ENCODE measurements at places on chromosomes 1 and 21.
A peak's percentile ranks its signal among the peaks of the same experiment; 100 is the strongest.

DNA sequence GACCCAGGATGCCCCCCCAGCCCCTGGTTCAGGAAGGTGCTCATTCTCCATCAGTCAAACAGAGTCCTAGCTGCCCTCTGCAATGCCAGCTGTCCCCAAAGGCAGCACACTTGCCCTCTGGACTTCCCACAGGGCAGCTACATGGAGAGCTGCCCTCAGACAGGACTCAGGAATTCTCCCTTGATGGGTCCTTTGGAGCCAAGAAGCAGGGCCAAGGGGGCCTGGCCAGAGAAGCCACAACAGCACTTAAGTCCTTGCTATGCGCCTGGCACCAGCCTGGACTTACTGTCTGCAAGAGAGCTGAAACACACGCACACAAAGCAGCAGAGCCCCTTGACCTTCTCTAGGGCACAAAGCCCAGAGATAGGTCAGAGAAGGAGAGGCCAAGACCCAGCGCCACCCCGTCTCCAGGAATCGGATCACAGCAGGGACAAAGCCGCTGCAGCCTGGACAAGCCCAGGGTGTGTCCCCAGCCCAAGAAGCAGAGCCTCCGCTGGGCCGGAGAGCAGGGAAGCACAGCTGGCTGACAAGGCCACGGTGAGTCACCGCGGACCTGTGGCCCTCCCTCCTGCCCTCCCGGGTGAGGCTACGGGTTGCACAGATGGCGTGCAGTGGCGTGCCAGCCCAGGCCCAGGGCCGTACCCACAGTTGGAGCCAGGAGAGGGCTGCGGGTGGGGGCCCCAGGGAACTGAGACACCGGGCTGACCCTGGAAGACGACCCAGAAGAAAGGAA is 1.7 kb downstream of the WNT9A start:
- DNase-seq: no peak

DNA sequence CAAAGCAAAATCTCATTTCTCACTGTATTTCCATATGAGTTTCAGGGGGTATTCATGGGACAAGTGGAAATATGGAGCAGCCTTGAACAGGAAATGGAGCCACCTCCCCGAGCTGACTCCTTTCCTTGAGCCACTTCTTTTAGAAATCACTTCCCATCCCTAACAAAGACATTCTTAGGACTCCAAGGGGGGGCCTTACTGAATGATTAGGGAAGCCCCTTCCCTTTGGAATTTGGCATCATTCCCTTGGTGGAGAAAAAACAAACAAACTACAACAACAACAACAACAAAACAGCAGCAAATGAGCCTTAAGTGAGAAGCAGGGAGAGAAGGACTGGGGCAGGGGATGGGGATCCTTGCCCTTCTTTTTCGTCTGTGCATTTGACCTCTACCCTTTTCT is 278.3 kb downstream of the ZNF648 start:
- DNase-seq: no peak

DNA sequence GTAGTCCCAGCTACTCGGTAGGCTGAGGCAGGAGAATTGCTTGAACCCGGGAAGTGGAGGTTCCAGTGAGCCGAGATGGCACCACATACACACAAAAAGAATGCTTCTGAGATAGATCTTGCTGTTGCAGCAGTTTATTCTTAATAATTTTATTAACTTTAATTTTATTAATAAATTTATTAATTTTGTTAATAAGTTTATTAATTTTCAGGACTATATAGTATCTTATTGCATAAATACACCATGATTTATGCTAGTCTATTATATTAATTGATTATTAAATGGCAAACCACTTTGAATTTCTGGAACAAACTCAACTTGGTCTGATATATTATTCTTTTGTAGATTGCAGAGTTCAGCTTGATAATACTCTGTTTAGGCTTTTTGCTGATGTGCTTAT is 99.5 kb downstream of the CLIC6 start:
- DNase-seq: no peak

DNA sequence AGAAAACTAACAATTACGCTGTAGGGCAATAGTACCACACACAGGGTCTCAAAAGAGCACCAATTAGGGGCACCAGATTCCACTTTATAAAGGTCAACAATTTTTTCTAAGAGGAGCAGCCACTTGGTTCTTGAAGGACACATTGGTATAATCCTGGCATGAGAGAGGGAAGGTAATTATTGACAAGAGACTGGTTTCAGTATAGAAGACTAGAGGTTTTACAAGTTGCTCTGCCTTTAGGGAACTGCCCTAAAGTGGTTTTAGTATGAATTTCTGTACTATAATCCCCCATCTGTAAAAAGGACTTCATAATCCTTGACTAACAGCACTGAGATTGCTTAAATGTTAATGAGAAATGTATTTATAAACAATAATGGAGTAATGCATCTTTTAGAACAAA is 648.5 kb upstream of the PTBP2 start:
- DNase-seq: no peak

- peak; percentile 56 for DNase-seq
Measured at GRCh38 chr1:6445062-6445763, 20.6 kb downstream of the ESPN start.

DNA sequence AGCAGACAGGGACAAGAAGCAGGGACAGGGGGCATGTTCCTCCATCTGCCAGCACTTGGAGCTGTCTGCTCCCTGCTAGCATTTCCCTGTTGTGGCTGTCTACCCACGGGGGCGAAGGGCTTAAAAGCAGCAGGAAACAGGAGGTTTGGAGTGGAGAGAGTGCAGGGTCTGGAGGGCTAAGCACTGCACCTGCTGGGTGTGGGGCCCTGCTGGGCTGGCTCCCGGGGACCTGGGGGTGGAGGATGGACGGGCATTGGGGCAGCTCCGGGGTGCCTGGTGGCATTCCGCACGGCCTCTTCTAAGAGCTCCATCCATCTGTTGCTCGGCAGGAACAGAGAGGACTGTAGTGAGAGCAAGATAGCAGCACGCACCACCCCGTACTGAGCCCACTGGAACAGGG is 21.2 kb downstream of the LRRC71 start:
- no peak for DNase-seq

GRCh38 chr1:197272791-197273190 is 4.7 kb downstream of the CRB1 start:
- no peak for DNase-seq

- no peak for DNase-seq
Measured at GRCh38 chr1:17789926-17790325, 34.8 kb downstream of the ACTL8 start.

DNA sequence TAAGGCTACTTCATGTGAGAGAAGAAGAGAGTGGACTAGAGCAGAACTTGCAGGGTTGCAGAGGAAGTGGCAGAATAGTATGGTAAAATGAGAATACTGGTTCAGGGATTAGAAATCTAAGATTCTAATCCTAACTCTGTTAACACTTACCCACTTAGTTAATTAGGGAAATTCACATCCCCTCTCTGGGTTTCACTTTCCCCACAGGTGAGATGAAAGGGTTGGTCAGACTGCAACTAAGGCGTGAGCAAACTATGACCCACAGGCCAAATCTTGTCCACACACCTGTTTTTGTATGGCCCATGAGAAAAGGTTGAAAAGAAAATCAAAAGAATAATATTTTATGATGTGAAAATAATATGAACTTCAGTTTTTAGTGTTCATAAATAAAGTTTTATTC is 117.5 kb downstream of the MACF1 start:
- DNase-seq: no peak

GRCh38 chr1:40478276-40478675 is 1.2 kb downstream of the ZFP69 start:
- DNase-seq: no peak

DNA sequence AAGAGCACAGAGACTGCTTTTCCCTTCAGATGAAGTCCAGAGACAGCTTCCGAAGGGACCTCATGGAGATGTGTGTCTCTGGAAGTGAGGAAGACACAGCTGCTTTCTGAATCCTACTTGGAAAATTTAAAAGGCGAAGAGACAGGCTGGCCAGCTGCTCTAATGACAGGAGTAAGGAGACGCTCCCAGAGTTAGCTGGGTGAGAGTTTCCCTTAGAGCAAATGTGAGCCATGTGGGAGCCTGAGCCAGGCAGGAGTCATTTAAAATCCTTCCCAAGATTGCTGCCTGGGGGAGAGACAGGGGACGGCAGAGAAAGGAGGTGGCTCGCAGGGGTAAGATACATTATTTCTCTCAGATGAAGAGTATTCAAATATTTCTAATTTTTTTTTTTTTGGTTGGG is 53.1 kb downstream of the ZNF326 start:
- DNase-seq: no peak

DNA sequence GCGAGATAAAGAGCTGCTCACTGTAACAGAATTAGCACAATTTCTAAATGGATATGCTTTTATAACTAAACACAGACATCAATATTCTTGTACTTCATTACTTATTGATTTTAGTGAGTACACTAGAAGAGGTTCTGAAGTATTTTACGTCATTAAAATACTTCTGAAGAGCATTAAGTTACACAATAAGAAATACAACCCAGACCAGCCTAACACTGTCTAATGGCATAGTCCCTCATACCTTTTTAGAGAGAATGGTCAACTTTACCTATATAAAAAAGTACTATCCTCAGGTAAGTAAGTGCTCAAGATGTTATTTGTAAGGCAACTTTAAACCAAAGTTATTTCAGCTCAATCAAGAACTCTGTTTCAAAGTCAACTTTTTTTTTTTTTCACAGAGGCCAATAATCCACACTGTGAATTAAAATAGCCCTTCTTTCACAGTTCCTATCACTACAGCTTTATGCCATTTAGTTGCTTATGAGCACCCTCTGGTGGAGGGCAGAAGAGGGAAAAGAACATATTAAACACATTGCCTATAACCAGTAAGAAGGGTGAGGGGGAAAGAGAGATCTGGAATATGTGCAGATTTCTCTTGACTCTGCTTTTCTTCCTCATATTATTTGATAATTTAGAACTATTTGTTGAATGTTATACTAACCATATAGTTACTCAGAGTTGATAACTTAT is 182.1 kb upstream of the DMRTA2 start:
- peak; percentile 16 for DNase-seq

GRCh38 chr1:48726139-48726538 is 50.6 kb downstream of the BEND5 start:
- DNase-seq: no peak

DNA sequence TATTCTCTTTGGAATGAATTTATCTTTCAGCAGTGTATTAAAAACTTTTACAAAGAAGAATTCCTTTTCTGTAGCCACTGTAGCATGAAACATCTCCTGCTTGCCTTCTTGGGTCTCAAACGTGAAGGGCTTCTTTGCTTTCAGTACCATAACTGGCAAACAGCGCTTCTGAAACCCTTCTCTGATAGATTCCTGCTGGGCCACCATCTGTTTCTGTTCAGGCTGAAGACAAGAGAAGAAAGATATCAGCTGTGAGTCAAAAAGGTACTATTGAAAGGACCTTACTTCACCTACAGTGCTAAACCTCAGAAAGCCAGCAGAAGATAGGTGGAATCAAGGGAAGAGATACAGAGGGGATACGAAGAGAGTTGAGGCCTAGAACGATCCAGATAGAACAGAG is 10.5 kb downstream of the AIM2 start:
- no peak for DNase-seq

DNA sequence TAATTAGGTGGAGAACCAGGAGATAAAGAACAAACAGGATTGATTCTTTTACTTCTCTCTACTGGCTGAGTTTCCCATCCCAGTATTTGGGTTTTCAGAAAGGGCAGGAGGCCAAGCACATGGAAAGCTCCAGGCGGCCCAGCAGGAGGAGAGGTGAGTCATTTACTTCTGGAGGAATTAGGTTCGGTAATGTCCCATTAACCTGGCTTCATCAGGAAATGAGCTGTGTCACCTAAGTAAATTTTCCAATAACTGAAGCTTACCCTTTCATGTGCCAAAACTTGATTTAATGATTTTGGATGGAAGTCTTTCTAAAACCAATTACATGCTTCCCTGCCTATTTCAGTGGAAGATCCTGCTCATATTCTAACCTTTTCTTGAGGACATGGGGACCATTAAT is 257.6 kb upstream of the USP24 start:
- no peak for DNase-seq

- DNase-seq: no peak
Measured at GRCh38 chr1:64895500-64895899, 70.8 kb downstream of the JAK1 start.

DNA sequence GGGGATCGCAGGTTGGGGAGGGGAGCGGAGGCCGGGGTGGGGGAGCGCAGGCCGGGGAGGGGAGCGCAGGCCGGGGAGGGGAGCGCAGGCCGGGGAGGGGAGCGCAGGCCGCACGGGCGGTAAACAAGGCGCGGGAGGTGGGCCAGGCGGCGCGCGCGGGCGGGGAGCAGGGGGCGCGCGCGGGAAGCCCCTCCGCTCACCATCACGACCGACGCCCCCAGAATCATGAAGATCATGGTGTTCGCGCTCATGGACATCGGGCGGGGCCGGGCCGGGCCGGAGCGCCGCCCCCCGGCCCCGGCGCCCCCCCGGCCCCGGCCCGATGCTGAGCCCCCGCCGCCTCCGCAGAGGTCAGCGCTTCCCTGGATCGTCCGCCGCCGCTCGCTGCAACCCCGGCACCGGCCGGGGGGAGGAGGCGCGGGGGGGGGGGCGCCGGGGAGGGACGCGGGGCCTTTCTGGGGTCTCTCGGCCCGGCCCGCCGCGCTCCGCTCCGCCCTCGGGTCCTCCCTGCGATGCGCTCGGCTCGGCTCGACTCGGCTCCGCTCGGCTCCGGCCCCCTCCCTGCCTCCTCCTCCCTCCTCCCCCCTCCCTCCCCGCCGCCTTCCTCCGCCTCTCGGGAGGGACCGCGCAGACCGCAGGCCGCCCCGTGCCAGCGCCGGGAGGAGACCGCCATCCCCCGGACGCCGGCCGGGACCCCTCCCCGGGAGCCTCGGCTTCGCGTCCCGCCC is at the start of gene TMEM240:
TSS of gene TMEM240 (minus strand) at position 535 of the 728 bp plus-strand sequence. CDS start at position 257, 278 bp downstream.
- peak; percentile 62 for DNase-seq

DNA sequence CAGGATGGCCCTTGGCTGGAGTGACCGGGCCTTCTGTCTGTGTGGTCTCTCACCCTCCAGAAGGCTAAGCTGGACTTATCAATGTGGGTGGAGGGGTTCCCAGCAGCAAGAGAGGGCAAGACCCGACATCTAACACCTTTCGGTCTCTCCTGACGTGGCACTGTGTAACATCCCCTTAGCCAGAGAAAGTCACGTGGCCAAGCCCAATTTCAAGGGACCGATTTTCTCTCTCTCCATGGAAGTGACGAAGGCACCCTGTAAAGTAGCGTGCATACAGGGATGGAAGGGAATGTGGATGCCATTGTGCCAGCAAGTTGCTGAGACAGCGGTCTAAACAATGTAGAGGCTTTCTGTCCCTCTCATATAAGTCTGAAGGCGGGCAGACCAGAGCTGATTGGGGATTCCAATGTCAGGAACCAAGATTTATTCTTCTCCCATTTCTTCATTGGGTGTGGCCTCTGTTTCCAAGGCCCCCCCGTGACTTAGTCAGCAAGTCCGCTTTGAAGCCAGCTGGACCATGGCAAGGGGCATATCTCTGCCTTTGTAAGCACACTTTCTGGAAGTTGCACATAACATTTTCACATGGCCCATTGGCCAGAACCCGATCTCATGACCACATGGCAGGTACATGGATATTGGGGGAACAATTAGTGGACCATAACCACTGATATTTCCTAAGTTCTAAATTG is 12.5 kb downstream of the MX1 start:
- DNase-seq: no peak

DNA sequence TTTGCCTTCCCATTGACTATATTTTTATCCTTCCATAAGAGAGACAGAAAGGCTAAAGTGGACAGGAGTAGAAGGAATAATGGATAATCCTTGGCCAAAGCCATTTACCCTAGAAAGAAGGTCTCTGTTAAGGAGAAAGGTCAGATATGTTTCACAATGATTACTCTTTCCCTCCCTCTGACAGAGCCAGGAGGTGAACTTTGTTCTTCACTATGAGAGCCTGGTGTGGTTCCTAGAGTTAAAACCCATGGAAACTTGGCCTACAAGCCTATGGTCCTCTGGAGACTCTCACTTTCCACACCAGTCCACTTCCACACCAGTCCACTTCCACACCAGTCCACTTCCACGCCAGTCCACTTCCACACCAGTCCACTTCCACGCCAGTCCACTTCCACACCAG is 479.9 kb upstream of the ZP4 start:
- DNase-seq: no peak
